ENCODE measurements at places on chromosomes 2 and 18.

DNA sequence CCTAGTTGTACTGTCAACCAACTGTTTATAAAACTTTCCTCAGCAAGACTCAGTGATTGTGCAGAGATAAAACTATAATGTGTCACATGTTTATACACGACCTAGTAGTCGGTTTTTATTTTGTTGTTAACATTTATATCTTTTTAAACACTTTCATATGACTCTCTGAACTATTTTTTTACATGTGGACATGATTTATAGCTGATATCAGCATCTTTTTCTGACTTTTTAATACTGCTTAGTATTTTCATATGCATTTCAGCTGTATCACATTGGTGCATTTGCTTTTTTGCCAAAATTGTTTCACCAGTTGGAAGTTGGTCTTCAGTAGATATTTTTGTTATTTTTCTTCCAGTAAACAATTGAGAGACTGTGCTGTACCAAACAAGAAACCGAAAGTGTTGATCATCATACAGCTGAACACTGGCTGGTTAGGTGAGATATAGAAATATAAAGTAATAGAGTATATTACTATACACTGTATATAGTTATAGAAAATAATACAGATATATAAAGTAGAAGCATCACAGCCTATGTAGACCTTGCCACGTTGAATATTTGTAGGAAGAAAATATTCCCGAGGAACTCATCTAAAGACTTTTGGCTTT, 154.2 kb downstream of the KCTD1 start:
- DNase-seq, result no peak

- no peak for DNase-seq
Observed at GRCh38 chr18:64082513-64082912, 66.4 kb downstream of the LINC00305 start.

- DNase-seq, result no peak
Observed at GRCh38 chr2:124915567-124915966, 890.5 kb downstream of the CNTNAP5 start.

DNA sequence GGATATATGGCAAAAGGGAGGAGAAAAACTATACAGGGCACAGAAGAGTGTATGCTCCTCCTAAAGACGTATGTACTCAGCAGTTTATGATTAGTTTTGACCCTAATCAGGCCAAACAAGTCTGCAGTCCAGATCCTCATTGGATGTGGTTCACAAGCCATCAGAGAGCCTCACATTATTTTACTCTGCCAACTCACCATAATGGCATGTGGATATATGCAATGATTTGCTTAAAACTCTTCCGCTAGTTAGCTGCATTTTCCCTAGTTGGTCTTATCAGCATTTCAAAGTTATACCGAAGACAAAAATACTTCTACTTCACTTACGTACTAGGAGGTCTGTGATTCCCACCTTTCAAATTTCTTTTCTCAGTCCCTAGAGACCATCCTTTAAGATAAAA, 198.4 kb downstream of the CMPK2 start:
- DNase-seq, result no peak

- DNase-seq, result no peak
Observed at GRCh38 chr2:221050020-221050795, 521.9 kb downstream of the EPHA4 start.

DNA sequence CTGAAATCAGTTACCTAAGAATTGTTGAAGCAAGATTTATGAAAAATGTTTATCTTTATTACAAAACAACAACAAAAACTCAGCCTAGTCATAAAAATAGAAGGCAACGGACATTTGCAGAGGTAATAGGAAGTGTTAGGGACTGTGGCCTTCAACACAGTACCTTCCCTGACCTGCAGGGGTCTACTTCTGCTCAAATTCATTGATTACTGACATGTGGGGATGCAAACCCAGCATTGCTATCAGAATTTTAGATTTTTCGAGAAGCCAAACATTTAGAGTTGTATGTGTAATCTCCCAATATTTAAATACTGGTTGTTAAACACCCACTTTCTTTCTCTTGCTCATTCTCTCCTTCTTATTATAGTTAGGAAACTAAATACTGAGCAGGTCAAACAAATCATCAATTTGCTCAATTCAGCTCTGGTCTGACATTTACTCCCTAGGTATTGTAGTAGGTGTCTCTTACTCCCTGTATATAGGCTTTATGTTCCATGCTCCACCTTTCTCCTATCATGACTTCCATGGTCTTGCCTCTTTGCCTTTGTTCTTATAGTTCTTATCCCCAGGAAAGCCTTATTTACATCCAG, 198.5 kb downstream of the UBE2E3 start:
- DNase-seq, result no peak

- no peak for DNase-seq
Observed at GRCh38 chr2:54966165-54966832, 84.0 kb downstream of the RTN4 start.

- DNase-seq, result no peak
Observed at GRCh38 chr2:54073796-54074195, 41.6 kb upstream of the ACYP2 start.

DNA sequence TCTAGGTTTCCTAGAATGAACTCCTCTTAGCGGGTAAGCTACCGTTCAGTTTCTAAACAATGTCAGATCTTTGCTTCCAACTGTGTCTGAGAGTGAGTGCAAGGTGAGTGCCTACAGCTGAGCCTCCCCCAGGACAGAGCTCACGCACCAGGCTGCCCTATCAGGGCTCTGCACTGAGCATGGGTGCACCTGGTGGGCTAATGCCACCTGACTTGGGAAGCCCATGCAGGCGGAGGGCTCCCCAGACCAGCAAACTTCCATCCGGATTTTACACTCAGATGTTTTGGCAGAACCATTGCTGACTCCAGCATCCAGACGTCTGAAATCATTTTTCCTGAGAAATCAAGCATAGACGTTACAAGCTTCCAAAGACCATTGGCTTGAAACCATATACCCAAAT, 16.1 kb upstream of the MLPH start:
- DNase-seq, result no peak

DNA sequence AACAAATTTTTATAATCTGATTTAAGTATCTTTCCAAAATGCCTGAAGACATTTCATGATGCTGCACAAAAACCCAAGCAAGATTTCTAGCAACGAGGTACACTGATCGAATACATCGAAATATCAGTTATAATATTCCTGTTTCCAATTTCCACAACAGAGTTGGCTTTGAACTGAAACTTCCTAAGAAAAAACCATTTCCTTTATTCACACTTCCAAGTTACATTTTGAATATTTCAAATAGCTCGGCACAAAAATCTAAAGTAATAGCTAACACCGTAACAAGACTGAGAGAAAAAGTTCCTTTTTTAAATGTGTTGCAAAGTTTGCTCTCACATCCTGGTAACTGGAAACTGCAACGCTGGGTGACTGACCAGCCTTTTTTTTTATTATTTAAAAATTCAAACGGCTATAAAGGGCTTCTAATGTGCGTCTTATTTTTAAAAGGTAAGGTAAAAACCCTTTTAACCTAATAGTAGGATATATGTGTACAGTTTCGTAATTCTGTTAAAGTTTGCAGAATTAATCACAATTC, 1.7 kb downstream of the HNRNPLL start:
- no peak for DNase-seq

DNA sequence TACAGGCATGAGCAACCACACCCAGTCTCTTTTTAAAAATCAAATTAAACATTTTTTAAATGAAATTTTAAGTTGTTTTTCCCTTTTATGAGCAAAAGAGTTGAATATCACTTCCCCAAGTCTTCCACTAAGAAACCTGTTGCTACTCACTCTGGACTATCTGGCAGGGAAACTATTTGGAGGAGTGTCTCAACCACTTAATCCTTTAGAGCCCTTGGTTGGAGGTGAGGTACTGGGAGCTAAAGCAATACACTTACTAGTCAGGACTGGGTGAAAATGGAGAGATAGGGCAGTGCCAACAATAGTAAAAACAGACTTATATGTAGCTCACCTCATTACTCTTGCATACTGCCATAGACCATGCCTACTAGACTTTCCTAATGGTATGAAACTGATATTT, 135.5 kb downstream of the RND3 start:
- DNase-seq, result no peak

DNA sequence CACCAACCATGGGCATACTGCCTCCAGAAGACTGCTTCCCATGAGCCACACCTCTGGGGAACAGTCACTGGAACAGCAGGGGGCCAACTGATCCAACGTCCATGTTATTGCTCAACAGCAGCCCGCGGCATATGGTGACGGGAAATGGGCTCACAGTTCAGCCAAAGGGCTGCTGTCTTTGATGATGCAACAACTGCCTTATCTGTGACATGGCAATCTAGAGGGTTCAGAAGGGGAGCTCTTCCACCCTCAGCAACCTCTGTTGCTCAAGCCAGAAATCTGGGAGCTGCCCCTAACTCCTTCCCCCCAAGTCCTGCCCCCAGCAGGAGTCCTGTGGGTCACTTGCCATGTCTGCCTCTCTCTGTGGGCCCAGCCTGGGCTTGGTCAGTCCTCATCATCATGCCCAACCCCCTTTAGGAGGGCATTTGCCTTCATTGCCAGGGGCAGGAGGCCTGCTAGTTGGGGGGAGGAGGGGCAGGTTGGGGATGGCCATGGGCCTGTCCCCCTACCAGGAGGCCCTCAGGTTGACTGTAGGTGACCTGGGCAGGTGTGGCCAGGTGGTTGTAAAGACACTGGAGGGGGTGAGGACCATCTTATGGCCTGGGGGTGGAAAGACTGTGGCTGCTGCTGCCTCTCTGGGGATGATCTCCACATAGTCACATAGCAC, 212.9 kb downstream of the CYP26B1 start:
- no peak for DNase-seq

GRCh38 chr2:240280621-240281020, 140.2 kb upstream of the OTOS start:
- no peak for DNase-seq

GRCh38 chr18:65601775-65602174, 149.0 kb upstream of the CDH7 start:
- no peak for DNase-seq

DNA sequence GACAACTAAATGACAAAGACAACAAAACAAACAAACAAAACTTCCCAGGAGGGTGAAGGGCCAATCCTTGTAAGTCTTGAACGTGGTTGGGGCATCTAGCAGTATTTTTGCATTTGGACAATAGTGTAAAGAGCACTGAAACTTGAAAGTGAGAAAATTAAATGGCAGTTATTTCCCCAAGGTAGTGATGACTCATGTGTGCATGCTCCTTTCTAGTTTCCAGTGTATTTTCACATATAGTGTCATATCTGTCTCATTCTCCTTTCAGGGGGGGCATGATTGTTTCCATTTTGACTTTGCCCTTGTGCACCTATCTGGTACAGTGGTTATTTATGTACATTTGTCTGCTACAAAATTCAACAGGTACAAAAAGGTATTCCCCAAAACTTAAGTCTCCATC, 39.5 kb downstream of the CERS6 start:
- no peak for DNase-seq

- no peak for DNase-seq
Observed at GRCh38 chr2:239323447-239323846, 77.4 kb downstream of the HDAC4 start.

DNA sequence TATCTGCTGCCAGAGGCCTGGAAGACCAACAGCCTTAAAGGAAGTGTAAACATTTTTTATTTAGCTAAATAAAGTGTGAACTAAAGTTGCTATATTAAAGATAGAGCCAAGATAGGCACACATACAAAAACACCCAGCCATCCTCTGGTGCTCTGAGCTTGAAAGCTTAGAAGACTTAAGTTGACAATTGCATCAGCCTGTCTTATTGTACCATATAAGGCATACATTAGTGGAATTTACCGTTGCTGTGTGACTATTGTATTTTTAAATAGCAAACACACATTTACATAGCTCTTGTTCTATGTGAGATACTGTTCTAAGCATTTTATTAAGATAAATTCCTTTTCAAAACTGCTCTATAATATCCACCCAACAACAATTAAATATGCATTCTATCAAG, 736.6 kb upstream of the ZEB2 start:
- DNase-seq, result no peak

- no peak for DNase-seq
Observed at GRCh38 chr2:151161821-151162551, 99.7 kb downstream of the RBM43 start.

DNA sequence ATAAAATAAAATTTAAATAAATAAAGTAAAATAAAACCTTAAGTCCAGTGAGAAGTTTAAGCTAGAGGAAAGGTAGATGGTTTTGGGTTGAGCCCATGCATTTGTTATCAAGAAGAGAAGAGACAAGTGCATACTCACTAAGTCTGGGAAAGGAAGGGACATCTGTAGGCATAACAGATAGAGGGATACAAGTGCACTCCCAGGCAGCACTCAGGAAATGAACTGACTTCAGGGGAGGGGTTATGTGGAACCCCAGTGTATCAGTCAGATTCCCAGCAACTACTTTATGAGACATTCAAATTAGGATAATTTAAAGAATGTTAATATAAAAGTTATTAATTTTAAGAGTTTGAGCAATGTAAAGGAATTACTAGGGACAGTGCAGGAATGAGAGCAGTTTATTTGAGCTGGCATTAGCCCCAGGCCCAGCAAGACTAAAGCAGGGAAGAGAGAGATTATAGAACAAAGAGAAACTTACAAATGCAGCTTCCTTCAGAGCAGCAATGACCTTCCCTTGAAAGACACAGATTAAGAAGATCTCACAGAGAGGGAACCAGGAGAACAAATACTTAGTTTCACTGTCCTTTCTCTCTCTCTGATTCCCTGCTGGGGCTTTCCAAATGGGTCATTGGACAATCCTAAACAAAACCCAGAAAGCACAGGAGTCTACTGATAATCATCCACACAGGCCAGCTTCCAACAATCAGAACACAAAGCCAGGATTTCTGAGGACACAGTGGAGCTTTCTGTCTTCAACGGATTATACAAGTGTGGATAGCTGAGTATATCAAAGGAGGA, 109.7 kb downstream of the ERBB4 start:
- DNase-seq, result no peak

DNA sequence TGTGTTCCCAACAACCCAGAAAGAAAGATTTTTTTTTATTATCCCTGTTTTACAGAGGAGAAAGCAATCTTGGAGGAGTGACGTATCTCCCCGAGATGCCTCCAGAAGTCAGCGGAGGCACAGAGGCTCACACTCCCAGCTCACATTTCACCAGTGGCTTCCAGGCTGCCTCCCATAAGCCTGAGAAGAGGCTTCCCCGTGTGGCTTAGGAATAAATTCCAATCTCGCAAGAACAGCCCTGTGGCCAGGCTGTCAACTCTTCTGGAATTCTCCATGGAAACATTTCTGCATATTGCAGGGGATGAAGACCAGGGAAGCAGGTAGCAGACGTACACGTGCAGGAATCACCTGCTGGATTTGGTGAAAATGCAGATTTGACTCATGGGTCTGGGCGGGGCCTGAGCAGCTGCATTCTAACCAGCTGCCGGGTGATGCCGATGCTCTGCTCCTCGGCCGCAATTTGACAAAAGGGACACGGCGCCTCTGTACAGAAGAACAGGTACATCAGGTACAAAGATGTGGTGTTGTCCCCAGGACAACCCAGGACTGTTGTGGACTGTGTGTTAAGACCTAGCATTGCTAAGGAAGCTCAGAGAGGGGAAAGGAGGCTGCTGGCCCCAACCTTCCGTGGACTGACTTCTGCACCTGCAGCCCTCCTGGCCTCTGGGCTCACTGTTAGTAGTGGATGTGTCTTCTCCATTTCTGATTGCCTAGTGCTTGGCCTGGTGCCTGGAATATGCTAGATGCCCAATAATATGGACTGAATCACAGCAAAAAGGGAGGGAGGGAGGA, 114.2 kb upstream of the ID2 start:
- no peak for DNase-seq
